ENCODE measurements at places on chromosomes 6 and 20. TPM values are rescaled to one million over a fixed set of nuclear protein-coding genes. Genes with fewer than 3 reads are reported as not detected.

Gene MEI4
- 1.0 TPM for total RNA-seq

DNA sequence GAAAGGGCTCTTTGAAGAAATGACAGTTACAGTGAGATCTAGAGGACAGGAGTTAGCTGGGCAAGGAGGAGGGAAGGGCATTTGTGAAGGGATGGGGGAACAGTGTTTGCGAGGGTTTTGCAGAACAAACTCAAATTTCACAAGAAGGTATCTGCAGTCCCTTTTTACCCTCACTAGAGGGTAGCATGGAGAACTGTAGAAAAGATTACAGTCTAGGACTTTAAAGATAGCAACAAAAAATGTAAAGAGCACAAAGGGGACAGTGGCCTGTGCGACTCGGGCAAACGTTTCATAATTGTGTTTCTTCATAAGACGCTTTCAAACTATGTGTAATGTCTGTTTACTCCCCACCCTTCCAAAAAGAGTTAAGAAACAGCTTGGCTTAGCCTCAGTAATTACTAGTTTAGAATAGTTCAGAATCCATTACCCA lies 21.2 kb upstream of the ASXL1 start:
- H3K27ac ChIP-seq: no peak overlapping the region
- H3K4me3 ChIP-seq: no peak overlapping the region
- peak; percentile 43 for DNase-seq
- no peaks in the 10 kb centered on the region for H3K27me3 ChIP-seq

GRCh38 chr20:43903953-43904826 lies 10.5 kb upstream of the TOX2 start:
- no peaks in the 10 kb centered on the region for H3K27me3 ChIP-seq
- H3K4me3 ChIP-seq: no peak overlapping the region
- no peaks in the 10 kb centered on the region for H3K36me3 ChIP-seq
- peaks cover 36% of the 10 kb centered on the region for H3K4me1 ChIP-seq
- DNase-seq: peak; percentile 83

DNA sequence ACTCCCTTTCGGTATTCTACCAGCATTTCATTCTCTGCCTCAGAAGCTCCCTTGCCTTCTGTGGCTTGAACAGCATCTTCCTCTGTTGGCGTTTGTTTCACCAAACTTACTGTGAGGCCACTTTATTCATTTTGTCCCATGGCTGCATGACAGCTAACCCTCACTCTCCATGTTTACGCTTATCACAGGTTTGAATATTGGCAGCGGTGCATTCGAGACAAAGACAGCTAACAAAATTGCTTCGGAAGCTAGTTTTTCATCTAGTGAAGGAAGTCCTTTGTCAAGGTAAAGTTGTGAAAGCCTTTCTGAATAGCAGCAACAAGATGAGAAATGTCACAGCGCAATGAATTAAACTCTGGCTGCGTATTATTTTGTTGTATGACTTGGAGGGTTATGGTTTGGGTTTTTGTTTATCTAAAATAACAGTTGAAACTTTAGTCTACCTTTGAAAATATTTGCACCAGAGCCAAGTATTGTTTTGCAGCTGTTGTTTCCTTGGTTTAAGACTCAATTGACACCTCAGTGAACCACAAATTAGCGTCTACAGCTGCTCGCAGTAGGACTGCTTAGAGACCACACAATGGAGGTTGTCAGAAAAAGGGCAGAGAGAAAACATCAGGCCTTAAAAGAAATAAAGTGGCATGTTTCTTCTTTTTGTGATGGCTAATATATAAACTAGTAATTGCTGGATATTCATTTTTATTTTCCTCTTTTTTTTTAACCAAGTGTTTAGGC lies 70.4 kb upstream of the XRN2 start:
- peak overlapping the region; percentile 19 for H3K4me3 ChIP-seq
- H3K4me1 ChIP-seq: peaks cover 62% of the 10 kb centered on the region
- H3K27me3 ChIP-seq: no peaks in the 10 kb centered on the region
- H3K27ac ChIP-seq: peak overlapping the region; percentile 92
- DNase-seq: peak; percentile 81

- H3K36me3 ChIP-seq: no peaks in the 10 kb centered on the region
- H3K4me1 ChIP-seq: peaks cover 57% of the 10 kb centered on the region
- peak overlapping the region; percentile 48 for H3K4me3 ChIP-seq
- no peak overlapping the region for H3K27ac ChIP-seq
These were observed 1.4 kb downstream of the LAMP5 start for GRCh38 chr20:9515741-9516233.

Gene EDN3
- 0.28 TPM for total RNA-seq

DNA sequence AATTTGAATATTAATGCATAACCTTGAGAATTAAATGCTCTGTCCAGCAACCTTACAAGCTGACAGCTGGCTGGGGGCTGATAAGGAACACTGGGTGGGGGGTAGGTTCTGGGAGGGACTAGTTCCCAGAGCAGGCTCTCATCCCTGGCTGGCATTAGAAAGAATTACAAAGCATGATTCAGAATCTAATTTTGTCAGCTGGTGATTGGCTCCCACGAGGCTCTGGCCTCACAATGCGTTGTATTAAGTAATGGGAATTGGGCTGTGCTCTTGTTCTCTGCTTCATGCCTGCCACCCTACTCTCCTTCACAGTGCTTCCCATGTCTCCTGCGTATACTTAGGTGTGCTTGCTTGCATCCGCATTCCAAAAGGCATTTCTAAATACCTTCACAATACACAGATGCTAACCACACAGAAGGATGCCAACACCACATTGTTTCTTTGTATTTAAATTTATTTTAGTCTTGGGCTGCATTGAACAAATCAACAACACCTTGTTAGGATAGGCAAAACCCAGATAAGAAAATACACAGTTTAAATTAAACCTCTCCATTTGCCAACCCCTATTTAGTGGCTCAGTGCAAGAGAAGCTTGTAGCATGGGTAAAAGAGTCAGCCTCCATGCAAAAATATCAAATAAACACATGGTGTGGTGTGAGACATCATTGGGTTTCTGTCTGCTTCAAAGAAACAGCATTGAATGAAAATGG lies 434.5 kb upstream of the JAG1 start:
- H3K27ac ChIP-seq: no peak overlapping the region
- DNase-seq: no peak
- no peak overlapping the region for H3K4me3 ChIP-seq
- no peaks in the 10 kb centered on the region for H3K36me3 ChIP-seq

- H3K36me3 ChIP-seq: no peaks in the 10 kb centered on the region
- H3K4me3 ChIP-seq: peak overlapping the region; percentile 91
- peak; percentile 77 for DNase-seq
- no peak overlapping the region for H3K27ac ChIP-seq
- H3K4me1 ChIP-seq: no peaks in the 10 kb centered on the region
These were observed 25.0 kb upstream of the ABT1 start for GRCh38 chr6:26571592-26572296.

Gene PAK5
- total RNA-seq: 1.6 TPM

Gene TRIM38
- total RNA-seq: 0.25 TPM

- no peak overlapping the region for H3K4me3 ChIP-seq
- H3K36me3 ChIP-seq: no peaks in the 10 kb centered on the region
- H3K27me3 ChIP-seq: no peaks in the 10 kb centered on the region
- H3K27ac ChIP-seq: no peak overlapping the region
- no peaks in the 10 kb centered on the region for H3K4me1 ChIP-seq
These were observed 11.4 kb downstream of the DDX27 start for GRCh38 chr20:49230561-49231133.

Gene MAS1
- total RNA-seq: not detected

DNA sequence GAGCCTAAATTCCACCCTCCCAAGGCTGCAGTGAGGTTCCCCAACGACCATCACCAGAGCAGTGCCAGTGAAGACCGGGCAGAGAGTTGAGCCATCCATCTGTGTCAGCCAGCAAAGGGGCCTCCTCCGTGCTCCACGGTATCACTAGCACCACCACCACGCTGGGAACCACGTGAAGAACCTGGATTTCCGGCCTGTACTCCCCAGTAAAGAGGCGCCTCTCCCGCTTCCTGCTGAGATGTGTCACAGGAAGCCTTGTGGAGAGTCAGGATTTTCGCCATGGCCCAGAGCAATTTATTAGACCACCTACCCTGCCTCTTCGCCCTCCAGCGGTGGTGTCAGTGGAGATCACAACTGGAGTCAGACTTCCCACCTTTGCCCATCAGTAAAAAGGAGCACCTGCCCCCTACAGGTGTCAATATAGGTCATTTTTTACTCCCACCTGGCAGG lies 28.8 kb downstream of the CPXM1 start:
- no peaks in the 10 kb centered on the region for H3K36me3 ChIP-seq
- H3K4me1 ChIP-seq: no peaks in the 10 kb centered on the region
- H3K27me3 ChIP-seq: no peaks in the 10 kb centered on the region
- H3K4me3 ChIP-seq: no peak overlapping the region
- DNase-seq: no peak

Gene RIPPLY2
- not detected for total RNA-seq

DNA sequence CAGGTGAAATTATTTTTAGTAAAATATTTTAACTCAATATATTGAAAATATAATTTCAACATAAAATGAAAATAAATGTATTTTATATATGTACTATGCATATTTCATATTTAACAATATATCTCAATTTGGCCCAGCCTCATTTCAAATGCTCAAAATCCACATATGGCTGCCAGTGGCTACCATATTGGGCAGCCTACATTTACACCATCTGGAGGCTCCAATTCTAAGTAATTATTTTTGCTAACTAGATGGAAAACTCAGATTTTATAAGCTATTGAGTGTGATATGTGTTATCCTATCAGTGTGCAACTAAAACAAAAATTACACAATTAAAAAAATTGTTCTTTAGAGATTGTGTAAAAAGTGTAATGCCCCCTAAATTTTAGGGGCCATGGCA lies 96.9 kb downstream of the SOX4 start:
- no peak for DNase-seq
- H3K36me3 ChIP-seq: peaks cover 13% of the 10 kb centered on the region
- H3K4me1 ChIP-seq: peaks cover 28% of the 10 kb centered on the region
- H3K27ac ChIP-seq: no peak overlapping the region
- H3K27me3 ChIP-seq: no peaks in the 10 kb centered on the region

GRCh38 chr6:105608711-105609374 lies 206.0 kb upstream of the PREP start:
- no peaks in the 10 kb centered on the region for H3K36me3 ChIP-seq
- no peak for DNase-seq
- no peak overlapping the region for H3K4me3 ChIP-seq
- no peaks in the 10 kb centered on the region for H3K27me3 ChIP-seq

DNA sequence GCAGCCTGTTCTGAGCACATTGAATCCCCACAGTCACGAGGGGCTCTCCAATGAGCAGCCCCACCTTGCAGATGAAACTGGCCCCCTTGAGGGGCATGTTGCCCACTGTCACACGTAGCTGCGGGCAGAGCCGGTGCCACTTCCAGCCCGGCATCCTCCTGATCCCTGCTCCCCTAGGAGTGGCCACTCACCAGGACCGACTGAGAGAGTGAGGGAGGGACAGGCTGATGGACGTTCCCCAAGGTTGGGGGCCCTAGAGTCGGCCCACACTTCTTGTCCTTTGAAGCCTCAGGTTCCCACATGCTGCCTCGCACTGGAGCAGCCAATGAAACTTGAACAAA lies 10.5 kb downstream of the ENTPD6 start:
- H3K36me3 ChIP-seq: no peaks in the 10 kb centered on the region
- no peak overlapping the region for H3K4me3 ChIP-seq
- no peaks in the 10 kb centered on the region for H3K27me3 ChIP-seq
- no peak overlapping the region for H3K27ac ChIP-seq

DNA sequence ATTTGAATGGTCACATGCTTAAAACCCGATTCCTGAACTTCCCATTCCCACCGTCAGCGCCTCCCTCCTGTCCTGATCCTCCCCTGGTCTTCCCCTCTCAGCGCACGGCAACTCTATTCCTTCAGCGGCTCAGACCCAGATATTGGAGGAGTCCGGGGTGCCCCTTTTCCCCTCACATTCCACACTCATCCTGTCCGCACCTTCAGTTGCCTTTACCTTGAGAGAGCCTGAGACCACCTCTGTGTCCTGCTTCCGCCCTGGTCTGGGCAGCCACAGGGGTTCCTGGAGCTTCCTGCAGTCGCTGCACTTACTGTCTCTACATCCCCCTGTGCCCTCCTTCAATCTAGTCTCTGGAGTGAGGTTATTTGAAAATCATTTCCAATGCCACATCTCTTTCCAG lies 193.4 kb downstream of the BCAS1 start:
- H3K27ac ChIP-seq: no peak overlapping the region
- H3K4me1 ChIP-seq: peaks cover 18% of the 10 kb centered on the region
- no peak for DNase-seq
- H3K4me3 ChIP-seq: no peak overlapping the region
- no peaks in the 10 kb centered on the region for H3K27me3 ChIP-seq

Gene GNMT
- total RNA-seq: not detected

Gene NUP153
- total RNA-seq: 62.5 TPM

Gene RIMS1
- total RNA-seq: 2.5 TPM

Gene UNC93A
- total RNA-seq: not detected

Gene RUNX2
- 0.09 TPM for total RNA-seq

DNA sequence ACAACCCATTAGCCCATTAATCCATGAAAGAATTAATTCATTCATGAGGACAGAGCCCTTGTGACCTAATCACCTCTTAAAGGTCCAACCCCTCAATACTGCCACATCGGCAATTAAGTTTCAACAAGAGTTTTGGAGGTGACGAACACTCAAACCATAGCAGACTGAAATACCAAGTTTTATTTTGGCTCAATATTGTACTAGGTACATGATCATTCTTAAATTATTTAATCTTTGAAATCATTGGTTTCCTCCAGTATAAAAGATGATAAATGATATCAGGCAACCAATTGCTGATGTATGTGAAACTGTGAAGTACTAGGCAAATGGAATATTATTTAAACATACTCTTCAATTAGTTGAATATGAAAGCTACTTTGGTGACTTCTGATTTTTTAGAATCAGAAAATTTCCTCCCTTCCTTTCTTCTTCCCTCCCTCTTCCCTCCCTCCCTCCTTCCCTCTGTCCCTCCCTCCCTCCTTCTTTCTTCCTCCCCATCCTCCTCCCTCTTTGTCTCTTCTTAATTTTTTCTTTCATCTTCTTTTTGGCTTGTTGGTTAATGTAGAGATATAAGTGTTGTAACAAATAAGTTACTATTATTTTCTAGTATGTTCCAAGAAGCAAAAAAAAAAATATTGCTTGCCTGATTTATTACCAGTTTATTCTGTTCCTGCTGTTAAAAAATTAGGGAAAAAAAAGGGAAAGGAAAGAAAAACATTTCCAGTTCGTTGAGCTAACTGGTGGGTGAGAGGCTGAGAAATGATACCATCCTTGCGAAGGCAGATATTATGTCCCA lies 233.9 kb upstream of the ZNF217 start:
- no peaks in the 10 kb centered on the region for H3K36me3 ChIP-seq
- no peak for DNase-seq
- no peak overlapping the region for H3K27ac ChIP-seq

Gene HLA-DQB2
- total RNA-seq: not detected
